Cerebellar cortex (tissue), 1 donor: ENCODE measurements at places on chromosomes 12 and 14.

DNA sequence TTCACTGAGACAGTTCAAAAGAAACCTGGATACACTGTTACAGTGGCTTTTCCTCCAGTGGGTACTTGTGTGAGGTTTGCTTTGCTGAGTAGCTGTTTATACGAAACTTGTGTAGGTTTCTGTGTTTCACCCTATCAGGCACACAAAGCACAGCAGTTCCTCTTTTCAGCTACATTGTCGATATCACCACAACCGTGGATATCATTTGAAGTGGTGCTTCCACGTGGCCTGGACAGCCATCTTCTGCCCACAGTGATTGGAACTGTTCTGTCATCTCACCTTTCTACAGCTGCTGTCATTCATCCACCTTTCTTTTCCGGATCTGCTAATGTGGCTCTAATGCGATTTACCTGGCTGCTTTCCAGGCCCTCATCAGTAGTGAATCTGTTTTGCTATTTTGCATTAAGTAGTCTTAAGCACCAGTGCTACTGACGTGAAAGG, 368.8 kb downstream of the SYT1 start:
- DNase-seq, result peak; percentile 53

GRCh38 chr12:50538182-50538581, 33.4 kb downstream of the DIP2B start:
- DNase-seq, result no peak

DNA sequence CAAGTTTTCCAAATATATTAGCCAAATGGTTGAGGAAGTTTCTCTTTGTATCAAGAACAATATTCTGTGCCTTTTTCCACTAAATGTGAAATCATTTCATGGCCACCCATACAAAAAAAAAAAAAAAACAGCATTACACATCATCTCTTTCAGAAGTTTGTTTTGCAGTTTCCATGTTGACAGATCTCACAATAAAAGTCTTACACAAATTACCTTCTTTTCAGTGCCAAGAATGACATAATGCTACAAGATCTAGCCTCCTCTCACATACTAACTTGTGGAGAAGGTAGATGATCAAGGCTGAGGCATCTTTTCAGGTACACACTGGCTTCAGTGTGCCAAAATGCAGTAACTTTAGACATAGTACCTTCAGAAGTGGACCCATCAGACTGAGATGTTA, 35.3 kb downstream of the PRKD1 start:
- no peak for DNase-seq

DNA sequence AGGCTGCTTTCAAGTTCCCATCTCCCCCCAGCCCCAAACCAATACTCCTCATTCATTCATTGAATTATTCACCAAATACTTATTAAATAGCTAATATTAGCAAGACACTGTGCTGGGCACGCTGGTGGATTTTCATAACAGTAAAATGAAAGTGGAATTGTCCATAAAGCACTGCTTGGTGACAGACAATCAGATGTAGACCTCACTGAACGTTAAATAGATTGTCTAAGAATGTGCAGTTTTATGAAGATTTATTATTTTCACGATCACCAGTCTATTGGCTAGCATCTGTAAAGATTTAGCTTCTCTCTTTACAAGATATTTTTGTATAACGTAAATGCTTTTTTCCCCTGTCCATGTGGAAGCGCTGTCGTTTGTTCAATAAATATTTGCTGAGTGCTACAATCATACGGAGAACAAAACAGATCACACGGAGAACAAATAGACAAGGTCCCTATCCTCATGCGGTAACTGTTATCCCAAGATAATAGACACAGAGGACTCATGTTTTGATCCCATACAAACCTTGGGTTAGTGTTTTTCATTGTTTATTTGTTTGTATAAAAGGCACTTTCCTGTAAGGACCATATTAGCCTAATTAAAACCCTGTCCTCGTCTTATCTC, 397.6 kb downstream of the BCAT1 start:
- no peak for DNase-seq

- DNase-seq, result peak; percentile 99
Observed at GRCh38 chr12:6613776-6614512, 6.8 kb upstream of the CHD4 start.

DNA sequence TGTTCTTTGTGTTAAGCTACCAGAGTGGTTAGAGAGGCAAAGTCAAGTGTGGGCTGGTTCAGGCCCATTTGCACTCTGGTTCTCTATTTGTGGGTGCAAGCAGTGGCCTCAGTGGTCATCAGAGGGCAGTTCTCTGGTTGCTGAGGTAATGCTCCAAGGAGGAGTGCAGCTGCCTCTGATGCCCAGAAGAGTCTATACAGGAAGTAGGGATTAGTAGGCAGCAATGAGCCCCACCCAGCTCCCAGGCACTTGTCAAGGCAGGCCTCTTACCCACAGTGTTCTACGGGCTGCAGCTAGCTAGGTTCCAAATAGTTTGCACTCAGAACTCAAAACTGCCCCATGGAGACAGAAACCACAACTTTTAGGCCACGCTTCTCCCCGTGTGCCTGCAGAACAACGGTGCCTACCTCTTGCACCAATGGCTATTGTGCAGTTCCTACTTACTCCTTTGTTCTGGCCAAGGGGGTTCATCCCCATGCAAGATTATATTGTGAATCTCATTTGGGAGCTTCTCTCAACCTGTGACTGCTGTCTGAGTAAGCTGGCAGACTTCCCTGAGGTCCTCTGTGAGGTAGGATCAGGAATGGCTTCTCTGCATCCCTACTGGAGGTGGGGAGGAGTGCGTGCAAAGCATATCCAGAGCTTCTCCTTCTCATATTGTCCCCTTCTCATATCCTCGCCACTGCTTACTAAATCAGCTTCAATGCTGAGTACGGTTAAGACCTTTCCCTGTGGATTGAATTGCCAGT, 410.3 kb upstream of the LMO3 start:
- no peak for DNase-seq

DNA sequence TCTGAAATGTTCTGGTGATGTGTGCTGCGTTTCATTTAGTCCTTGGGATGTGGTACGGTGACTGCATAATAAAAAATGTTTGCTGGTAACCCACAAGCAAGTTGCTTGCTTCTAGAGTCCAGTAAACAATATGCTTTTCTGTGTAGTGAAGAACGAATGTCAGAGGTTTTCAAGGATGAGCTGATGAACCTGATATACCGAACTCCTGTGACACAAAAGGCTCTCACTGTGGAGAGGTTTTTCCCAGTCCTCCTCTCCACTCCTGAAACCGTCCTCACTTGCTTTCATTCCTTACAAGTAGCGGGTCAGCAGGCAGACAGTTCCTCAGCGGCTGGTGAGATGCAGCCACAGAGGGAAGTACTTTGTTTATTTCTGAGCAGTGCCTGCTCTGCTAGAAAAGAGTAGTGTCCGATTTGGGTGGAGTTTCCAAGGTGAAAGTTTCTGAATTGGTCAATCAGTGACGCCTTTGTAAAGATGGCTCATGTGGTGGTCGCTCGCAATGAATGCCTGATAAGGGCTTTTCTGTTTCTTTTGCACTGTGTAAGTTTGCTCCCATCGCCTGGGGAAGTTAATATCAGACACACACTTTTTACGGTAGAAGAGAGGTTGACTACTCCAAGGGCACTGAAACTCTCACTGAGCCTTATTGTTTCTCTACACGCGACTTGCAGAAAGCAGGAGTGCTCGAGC, 3.0 kb downstream of the ETV6 start:
- no peak for DNase-seq

GRCh38 chr14:58563978-58564377, 73.8 kb upstream of the DACT1 start:
- no peak for DNase-seq

- DNase-seq, result no peak
Observed at GRCh38 chr14:74952697-74953484, 2.5 kb downstream of the PGF start.

GRCh38 chr12:42507081-42507480, 82.5 kb downstream of the PRICKLE1 start:
- no peak for DNase-seq

- DNase-seq, result no peak
Observed at GRCh38 chr12:89901906-89902642, 193.4 kb upstream of the ATP2B1 start.

GRCh38 chr12:40646456-40646855, 45.8 kb upstream of the CNTN1 start:
- peak; percentile 38 for DNase-seq

- no peak for DNase-seq
Observed at GRCh38 chr12:29238822-29239291, 89.8 kb downstream of the FAR2 start.

- DNase-seq, result no peak
Observed at GRCh38 chr14:81319946-81320345, 80.2 kb downstream of the STON2 start.

GRCh38 chr12:105120551-105120950, 13.0 kb downstream of the WASHC4 start:
- no peak for DNase-seq

GRCh38 chr12:54932038-54932437, 52.5 kb downstream of the TESPA1 start:
- DNase-seq, result no peak

GRCh38 chr14:69170839-69171238, 17.9 kb upstream of the DCAF5 start:
- DNase-seq, result no peak

DNA sequence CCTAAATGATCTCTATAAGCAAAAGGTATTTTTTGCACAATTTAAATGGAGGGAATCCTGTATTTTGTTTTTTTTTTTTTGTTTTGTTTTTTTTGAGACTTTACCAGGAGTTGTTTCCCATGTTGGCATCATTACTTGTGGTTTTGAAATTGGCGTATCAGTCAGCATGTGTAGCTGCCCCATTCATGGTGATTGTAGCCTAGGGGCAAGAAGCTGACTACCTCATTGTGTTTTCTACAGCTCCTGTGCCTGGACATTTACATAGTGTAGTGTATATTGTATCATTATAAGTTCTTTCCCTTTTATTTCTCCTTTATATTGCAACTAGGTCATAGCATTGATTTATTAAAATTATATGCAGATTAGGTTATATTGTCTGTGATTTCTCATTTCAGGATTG, 24.5 kb downstream of the SAMD4A start:
- no peak for DNase-seq

GRCh38 chr12:56188778-56189098, 545 bp downstream of the SMARCC2 start:
- no peak for DNase-seq

GRCh38 chr12:71602761-71603577, 60.7 kb downstream of the ZFC3H1 start:
- no peak for DNase-seq

- no peak for DNase-seq
Observed at GRCh38 chr14:22231018-22231417, 358.0 kb downstream of the DAD1 start.
